ENCODE measurements at places on chromosomes 3 and 15.
A peak's percentile ranks its signal among the peaks of the same experiment; 100 is the strongest.

DNA sequence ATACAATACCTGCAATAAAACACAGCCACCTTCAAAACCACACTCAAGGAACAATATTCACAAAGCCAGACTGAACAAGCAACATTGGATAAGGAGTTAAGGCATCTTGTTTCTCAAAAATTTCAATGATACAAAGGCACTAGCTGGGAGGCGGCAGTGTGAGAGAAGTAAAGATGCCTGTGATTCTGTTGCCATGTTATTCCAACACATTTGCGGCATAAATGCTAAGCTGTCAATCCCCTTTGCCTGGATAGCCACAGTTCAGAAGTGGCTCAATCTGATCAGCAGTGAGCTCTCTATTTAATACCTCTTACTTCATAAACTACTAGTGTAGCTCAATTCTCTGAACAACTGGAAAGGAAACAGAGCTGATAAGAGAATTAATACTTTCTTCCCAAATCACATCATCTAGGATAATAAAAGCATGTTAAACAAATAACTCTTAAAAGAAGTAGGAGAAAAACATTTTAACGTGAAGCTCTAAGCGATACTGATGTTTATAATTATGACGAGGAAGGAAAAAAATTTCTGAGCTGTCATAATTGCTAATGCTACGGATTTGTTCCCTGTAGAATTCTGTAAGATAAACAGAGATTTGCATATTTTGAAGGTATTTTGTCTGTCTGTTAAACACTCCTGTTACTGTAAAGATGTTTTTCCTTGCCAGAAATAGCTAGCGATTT, 358.4 kb downstream of the FOXP1 start:
- DNase-seq, result no peak

- no peak for DNase-seq
Measured at GRCh38 chr3:99753268-99753975, 64.2 kb upstream of the CMSS1 start.

DNA sequence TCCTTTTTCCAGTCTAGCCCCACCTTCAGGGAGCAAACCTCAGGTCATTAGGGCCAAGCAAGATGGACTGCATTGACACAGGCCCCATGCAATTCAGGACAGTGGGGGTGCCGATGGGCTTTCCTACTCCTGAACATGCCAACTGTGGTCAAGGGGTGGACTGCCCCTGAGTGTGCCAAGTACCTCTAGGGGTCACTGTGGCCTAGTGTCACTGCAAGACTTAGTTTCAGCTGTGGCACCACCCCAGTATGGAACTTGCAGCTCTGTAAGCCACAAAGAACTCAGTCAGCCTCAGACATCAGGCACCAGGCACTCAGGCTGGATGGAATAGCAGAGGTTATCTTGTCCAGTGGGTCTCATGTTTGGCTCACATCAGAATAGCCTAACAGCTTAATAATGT, 32.3 kb downstream of the EXOG start:
- DNase-seq, result no peak

DNA sequence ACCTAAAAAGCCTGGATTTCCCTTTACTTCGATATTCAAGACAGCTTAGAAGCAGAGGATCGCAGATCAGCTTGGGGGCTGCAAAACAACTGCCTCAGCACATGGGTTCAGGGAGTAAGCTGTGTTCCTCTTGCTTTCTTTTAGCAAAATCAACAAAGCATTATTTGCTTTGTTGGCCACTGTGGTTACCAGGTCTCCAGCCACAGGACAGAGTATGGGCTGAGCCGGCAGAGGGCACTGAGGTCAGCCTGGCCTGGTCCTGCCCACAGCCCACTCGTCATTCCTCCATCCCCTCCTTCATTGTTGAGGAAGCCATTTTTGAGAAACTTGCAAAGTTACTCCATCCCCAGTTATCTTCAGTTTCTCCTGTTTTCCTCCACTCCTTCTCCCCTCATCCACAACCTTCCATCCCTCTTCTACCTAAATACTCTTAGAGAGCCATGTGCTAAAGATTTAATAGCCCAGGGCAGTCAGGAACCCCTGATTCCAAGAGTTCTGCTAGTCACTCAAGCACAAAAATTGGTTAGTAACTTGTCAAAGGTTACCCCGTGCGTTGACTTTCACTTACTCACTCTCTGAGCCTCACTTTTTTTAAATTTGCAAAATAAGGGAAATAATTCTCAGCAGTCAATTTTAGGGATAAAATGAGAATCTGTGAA, 60.0 kb upstream of the HES1 start:
- DNase-seq, result no peak

- DNase-seq, result no peak
Measured at GRCh38 chr3:86793786-86794185, 197.2 kb downstream of the VGLL3 start.

DNA sequence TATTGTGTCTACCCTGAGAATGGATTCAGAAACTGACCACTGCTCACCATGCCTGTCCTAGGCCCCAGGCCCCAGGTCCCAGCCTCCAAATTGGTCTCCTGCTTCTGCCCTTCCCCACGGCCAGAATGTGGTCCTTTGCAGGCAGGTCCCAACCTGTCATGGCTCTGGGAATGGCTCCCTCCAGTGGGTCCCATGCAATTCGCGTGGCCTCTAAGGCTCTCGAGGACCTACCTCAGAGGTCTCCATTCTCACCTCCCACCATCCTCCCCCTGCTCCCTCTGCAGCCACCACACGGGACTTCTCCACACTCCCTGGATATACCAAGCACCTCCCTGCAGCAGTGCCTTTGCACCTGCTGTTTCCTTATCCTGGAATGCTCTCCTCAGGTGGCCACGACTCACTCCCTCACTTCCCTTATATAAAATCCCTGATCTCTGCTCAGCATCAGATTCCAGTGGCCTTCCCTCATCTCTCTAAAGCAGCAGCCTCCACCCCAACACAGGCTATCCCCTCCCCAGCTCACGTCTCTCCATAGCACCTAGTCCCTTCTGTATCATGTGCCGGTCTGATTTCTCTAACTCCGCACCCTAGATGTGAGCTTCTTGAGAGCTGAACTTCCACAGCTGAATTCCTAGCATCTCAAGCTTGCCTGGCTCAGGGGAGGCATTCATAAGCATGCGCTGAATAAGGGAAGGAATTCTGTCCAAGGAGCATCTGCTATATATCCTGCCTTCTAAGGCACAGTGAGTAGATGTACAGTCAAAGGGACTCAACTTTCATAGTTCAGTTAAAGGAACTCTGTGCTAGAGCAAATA, 56.9 kb downstream of the ARRDC4 start:
- no peak for DNase-seq

DNA sequence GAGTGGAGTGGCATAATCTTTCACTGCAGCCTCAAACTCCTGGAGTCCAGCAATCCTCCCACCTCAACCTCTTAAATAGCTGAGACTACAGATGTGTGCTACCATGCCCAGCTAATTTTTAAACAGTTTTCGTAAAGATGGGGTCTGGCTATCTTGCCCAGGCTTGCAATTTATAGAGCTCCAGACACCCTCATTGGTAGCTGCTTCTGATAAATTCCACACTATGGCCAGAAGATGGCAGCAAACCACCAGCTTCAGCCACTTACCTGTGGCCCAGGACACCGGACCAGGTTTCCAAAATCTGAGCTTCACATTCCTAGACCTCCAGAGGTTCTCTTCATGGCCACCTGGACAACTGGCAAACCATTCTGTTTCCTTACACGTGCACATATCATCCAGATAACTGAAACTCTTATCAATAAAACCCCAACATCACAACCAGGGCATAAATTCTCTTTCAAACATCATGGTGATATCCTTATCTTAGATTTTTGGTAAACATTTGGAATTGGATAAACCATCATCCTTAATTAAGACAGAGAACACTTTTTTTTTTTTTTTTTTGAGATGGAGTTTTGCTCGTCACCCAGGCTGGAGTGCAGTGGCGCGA, 28.9 kb downstream of the FBXW12 start:
- DNase-seq, result peak; percentile 30

- DNase-seq, result no peak
Measured at GRCh38 chr15:93420050-93420452, 331.0 kb upstream of the RGMA start.

DNA sequence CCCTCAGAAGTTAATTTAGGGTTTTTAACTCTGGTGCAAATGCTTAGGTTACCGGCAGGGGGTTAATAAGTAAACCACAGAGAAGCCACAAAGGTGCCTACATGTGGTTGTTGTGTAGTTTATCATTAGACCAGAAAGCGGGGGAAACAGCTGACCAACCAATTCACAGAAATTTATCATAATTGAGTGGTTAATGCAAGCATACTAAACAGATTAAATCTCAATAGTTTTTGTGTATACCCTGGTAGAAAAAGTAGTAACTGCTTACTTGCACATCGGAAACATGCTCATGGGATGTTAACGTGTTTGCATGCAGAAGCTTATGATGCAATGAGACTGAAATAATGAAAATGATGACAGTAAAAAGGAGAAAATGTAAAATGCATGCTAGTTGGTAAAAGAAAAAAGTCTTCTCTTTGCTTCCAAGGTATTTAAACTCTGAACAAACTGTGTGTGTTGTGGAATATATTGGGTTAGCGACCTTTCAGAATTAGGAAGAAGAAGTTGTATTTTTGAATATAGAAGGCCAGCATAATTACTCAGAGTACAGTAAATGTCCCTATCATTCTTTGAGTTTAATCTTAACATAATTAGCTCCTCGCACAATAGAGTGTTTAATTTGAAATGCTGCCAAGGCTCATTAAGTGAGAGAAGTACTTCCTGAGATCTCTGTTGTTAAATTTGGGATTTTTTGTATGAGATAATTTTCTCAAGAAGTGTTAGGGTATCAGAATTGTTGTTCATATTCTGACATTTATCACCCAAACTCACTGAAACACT, 316.2 kb downstream of the PTPRG start:
- no peak for DNase-seq

DNA sequence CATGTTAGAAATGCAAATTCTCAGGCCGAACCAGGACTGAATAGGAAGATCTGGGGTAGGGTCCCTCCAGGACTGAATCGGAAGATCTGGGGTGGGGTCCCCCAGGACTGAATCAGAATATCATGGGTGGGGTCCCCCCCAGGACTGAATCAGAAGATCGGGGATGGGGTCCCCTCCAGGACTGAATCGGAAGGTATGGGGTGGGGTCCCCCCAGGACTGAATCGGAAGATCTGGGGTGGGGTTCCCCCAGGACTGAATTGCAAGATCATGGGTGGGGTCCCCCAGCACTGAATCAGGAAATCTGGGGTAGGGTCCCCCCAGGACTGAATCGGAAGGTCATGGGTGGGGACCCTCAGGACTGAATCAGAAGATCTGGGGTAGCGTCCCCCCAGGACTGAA, 48.2 kb upstream of the TNK2 start:
- DNase-seq, result no peak

- DNase-seq, result no peak
Measured at GRCh38 chr15:27535445-27536129, 563.5 kb downstream of the OCA2 start.

DNA sequence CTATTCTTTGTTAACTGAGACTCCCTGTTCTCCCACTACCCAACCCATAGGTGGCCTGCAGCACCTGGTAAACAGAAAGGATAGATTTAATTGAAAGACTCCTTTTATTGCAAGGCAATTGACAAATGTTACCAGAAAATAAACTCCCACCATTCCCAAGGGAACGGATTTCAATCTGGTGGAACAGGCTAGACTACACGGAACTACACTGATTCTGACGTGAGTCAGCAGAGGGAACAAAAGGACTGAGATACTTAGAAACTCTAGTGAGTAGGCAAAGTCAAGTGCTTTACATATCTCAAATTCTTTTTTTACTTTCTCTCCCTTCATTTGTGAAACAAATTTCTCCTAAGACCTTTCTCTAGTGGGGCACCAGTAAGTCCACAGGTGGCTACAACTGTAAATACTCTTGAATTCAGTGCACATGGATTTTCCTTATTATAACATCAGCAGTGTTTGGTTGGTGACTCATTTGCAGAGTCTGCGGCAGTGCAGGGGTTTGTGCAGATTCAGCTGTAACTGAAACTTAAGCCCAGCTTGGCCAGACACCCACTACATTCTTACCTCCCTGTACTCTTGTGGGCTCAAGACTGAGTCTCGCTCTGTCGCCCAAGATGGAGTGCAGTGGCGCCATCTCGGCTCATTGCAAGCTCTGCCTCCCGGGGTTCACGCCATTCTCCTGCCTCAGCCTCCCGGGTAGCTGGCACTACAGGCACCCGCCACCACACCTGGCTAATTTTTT, 34.3 kb upstream of the PLSCR2 start:
- DNase-seq, result no peak

- DNase-seq, result no peak
Measured at GRCh38 chr15:48366584-48367312, 35.5 kb downstream of the DUT start.

GRCh38 chr15:51232581-51232980, 105.8 kb downstream of the CYP19A1 start:
- DNase-seq, result no peak

- no peak for DNase-seq
Measured at GRCh38 chr3:196995646-196996355, 27.2 kb upstream of the PIGZ start.

DNA sequence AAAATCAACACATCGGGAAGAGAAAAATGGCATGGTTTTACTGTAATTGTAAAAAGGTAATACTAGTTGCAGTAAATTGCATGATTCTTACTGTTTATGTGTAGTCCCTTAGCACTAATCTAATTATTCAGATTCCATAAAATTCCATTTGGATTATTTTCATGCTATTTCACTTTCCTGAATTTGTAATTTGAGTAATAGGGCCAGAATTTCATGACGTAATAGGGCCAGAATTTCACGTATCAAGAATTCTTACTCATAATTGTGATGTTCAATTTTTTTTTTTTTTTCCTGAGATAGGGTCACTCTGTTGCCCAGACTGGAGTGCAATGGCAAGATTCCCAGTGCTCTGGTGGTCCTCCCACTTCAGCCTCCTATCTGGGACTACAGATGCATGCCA, 2.9 kb upstream of the U2SURP start:
- DNase-seq, result no peak

DNA sequence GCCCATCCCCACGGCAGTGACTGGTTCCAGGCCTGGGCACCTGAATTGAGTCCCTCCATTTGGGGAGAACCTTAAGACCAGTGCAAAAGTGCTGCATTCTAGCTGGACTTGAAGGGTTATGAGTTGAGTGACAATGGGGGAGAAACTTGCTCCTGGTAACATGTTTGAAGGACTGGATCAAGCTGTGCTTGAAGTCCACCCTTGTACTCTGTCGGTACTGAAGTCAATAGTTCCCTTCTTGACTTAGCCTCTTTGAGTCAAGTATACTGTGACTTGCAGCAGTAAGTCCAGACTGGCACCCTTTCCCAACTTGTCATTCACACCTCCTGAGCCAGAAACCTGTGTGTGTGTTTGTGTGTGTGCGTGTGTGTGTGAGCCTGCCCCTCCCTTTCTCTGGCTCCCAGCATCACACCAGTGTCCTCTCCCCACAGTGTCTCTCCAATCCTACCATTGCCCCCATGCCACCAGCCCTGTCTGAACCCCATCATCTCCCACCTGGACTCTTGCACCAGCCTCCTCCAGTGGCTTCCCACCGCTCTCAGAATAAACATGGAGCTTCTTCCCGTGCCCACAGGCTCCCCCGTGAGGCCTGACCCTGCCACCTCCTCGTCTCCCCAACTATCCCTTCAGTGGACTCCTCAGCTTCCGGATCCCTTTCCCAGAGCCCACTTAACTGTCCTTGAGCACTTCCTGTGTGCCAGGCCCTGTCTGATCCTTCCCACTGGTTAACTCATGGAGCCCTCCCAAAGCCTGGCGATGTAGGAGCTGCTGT, 10.2 kb upstream of the FBLN2 start:
- DNase-seq, result no peak

Data from stimulated activated CD4-positive, alpha-beta T cell treated with anti-CD3 and anti-CD28 coated beads, Interleukin-15, amount 100 ng/mL, for 48 hours (primary cell).